ENCODE measurements at places on chromosomes 2 and 18. TPM values are rescaled to one million over a fixed set of nuclear protein-coding genes. Genes with fewer than 3 reads are reported as not detected.

MOGAT1 gene
- total RNA-seq = not detected

VIT gene
- total RNA-seq = 2.4 TPM

LINC00305 gene
- not detected for total RNA-seq

GPD2 gene
- total RNA-seq = 72.2 TPM

TEKT4 gene
- not detected for total RNA-seq

REG3G gene
- not detected for total RNA-seq

CFAP65 gene
- not detected for total RNA-seq

MC2R gene
- not detected for total RNA-seq

Data from H4 (cell line).